H9 (cell line): ENCODE measurements at places on chromosomes 7 and 10.

GRCh38 chr10:8049045-8049864, 5.2 kb upstream of the GATA3 start:
- no peak for DNase-seq

- no peak for DNase-seq
Measured at GRCh38 chr7:1106793-1107421, 19.0 kb downstream of the GPER1 start.

DNA sequence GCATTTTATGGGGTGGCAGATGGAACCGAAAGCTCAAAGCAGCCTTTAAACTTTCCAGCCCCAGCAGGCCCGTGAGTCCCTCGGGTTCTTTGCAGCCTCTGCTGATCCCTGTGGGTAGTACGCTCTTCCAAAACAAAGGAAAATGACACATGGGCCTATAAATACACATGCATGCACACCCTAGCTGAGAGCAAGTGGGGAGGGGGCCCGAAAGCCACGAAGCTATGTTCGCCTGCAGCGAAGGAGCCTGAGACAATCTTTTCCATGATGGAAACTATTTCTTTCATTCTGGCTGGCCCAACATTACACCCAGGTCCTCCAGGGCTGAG, 32.2 kb downstream of the CALML5 start:
- no peak for DNase-seq

DNA sequence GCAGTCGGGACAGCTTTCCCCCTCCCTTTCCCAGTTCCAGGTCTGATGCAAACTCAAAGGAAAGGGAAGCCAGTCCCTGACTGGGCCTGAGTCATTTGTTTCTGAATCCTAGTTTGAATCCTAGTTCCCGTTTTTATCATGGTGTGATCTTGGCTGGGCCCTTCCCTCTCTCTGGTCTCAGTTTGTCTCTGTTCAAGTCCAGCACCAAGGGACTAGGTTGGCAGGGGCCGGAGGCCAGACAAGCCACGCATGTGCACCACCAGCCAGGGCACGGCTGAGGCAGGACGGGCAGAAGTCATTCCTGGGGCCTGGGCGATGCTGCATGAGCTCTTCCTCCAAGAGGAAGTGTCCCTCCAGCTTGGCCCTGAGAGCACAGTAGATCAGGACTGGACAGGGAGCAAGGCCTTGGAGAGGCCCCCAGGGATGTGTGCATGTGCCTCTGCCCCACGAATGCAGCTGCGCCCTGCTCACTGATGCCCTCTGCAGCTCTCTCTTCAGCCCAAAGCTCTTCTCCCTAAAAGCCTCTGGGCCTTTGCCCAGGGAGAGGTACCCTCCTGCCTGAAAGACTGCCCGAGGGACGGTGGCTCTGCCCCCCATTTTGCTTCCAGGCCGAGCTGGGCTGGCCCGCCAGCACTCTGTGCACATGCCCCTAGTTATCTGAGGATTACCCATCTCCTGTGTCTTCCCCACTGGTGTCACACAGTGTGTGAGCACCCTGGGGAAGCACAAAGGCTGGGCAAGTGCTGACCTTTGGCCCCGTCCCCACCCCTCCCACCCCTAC, 86.7 kb downstream of the ZMIZ1 start:
- DNase-seq: no peak

GRCh38 chr7:129559564-129559963, 52.0 kb upstream of the NRF1 start:
- no peak for DNase-seq

DNA sequence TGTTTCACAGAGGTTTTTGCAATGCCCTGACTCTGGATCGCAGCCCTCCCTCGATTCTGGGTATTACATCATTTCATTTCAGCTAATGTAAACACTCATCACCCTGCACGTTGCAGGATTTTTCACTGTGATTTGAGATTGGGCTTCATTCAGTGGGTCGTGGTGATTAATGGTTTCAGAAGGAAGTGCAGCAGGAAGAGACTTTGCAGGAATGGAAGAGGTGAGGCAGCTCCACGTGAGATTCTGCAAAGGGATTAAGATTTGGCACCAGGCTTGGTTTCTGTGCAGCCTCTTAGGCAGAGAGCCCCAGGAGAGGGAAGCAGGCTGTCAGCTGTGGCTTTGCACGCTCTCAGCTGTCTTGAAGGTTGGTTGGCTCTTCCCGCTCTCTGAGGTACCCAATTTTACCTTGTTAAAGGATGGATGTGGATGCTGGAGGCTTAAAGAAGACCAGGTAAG, 95.2 kb downstream of the PLCE1 start:
- DNase-seq: no peak

DNA sequence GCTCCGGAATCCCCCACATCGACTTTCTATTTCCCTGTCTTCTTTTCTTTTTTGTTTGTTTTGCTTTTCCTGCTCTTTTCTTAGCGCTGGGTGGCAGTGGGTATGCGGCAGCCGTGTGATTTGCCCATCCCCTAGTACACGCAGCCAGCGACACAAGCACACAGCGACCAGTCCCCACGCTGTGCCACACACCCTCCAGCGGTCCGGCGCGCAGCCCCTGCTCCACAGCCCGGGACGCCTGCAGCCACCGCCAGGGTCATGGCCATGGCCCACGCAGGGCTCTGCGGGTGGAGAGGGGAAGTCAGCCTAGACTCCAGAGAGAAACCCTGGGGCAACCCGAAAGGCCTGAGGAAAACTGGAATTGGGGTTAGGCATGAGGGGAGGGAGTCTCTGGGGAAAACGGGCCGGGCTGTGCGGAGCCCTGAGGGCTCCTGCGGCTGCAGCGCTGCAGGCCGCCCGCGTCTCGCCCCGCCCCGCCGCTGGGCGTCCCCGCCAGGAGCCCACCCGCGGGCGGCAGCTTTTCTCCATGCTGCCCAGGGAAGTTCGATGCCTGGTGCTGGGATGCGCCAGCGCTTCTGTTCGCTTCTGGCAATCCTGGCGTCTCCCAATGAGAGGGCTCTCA, 2.5 kb downstream of the CHRM2 start:
- DNase-seq: peak; percentile 26

DNA sequence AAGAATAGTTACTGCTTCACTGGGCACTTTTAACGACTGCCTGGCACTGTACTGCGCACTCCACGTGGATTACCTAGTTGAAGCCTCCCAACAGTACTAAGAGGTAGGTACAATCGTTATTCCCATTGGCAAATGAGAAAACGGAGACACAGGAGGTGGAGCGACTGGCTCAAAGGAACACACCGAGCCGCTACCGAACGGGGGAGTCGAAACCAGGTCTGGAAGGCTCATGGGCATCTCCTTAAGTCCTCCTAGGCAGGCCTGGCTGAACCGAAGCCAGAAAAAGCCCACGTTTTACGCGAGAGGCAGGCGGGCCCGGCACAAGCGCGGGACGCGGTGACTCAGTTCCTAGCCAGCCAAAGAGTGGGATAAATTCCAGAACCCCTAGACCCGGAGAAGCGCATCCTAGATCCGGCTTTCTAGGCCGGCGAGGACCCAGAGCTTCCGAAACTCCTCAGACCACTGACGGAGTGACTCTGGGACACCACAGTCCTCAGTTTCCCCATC, 472 bp downstream of the PDAP1 start:
- no peak for DNase-seq

GRCh38 chr7:39353615-39354376, 212.4 kb upstream of the YAE1 start:
- DNase-seq: peak; percentile 65

DNA sequence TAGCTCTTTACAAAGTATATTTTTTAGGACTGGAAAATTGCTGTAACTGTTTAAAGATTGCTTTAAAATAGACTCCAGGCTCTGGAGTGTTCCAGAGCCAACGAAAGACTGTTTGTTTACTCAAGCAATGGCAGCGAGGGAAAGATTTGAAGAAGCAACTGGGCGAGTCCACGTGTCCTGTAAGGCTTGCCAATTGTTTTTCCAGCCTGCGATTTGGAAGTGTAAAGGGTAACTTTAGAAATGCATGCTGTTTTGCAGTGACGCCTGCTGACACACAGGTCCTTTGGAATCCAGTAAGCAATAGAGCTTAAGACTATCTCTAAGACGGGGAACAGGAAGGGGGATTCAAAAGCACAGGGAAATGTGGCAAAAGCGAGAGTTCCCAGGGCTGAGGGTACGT, 55.8 kb downstream of the TACC2 start:
- no peak for DNase-seq

- no peak for DNase-seq
Measured at GRCh38 chr7:70307544-70308106, 709.4 kb downstream of the AUTS2 start.

- no peak for DNase-seq
Measured at GRCh38 chr10:17479822-17480221, 25.4 kb upstream of the ST8SIA6 start.

GRCh38 chr10:107103174-107104025, 61.1 kb downstream of the SORCS1 start:
- DNase-seq: no peak
